Stimulated activated CD8-positive, alpha-beta memory T cell treated with anti-CD3 and anti-CD28 coated beads, Interleukin-4, amount 100 ng/mL, for 4 hours (primary cell): ENCODE measurements at places on chromosomes 5 and 9.
A peak's percentile ranks its signal among the peaks of the same experiment; 100 is the strongest.

GRCh38 chr5:152634586-152634985, 229.5 kb upstream of the NMUR2 start:
- no peak for DNase-seq

DNA sequence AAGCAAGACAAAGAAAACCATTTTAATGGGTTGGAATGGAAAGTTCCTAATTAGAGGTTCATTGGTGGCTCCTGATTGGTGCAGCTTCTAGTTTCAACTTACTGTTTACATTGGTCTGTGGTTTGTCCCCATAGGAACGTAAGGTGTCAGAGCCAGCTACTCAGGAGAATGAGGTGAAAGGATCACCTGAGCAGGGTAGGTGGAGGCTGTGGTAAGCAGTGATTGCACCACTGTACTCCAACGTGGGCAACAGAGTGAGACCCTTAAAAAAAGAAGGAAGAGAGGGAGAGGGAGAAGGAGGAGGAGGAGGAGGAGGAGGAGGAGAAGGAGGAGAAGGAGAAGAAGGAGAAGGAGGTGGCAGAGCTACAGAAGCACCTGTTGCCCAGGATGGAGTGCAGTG, 30.4 kb downstream of the KCNIP1 start:
- DNase-seq, result no peak

- no peak for DNase-seq
Observed at GRCh38 chr9:79796411-79796810, 224.6 kb downstream of the TLE4 start.

DNA sequence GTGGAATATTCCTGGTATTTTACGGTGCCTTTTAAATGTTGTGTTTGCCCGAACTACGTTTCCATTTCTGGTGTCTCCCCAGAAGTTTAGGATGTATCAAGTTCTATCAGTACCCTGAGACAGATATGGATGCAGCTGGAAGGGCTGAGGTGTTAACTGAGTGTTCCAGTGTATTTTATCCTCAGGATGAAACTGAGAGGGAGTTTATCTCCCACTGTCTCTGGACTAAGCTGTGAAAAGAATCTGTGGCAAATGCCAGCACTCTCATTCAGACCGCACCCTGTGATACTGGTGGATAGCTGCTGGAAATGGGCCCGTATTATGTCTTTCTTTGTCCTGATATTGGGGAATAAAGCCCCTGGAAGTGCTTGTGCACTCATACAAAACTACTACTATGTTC, 887.2 kb upstream of the TYRP1 start:
- DNase-seq, result no peak

- no peak for DNase-seq
Observed at GRCh38 chr5:59732806-59733205, 160.7 kb downstream of the PDE4D start.

DNA sequence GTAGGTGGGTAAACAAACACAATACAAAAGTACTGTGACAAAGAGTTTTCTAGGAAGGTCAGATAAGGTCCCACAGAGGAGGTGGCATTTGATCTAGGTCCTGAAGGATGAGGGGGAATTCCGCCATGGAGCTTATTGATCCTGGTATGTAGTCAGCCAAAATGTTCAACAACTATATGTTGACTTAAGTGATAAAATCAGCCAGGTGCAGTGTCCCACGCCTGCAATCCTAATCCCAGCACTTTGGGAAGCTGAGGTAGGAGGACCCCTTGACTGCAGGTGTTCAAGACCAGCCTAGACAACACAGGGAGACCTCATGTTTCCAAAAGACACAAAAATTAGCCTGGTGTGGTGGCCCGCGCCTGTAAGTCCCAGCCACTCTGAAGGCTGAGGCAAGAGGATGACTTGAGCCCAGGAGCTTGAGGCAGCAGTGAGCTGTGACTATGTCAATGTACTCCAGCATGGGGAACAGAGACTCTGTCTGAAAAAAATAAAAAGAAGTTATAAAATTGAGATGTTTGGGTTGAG, 46.4 kb upstream of the PLIN2 start:
- no peak for DNase-seq

- no peak for DNase-seq
Observed at GRCh38 chr9:125317704-125318103, 56.1 kb downstream of the GAPVD1 start.

DNA sequence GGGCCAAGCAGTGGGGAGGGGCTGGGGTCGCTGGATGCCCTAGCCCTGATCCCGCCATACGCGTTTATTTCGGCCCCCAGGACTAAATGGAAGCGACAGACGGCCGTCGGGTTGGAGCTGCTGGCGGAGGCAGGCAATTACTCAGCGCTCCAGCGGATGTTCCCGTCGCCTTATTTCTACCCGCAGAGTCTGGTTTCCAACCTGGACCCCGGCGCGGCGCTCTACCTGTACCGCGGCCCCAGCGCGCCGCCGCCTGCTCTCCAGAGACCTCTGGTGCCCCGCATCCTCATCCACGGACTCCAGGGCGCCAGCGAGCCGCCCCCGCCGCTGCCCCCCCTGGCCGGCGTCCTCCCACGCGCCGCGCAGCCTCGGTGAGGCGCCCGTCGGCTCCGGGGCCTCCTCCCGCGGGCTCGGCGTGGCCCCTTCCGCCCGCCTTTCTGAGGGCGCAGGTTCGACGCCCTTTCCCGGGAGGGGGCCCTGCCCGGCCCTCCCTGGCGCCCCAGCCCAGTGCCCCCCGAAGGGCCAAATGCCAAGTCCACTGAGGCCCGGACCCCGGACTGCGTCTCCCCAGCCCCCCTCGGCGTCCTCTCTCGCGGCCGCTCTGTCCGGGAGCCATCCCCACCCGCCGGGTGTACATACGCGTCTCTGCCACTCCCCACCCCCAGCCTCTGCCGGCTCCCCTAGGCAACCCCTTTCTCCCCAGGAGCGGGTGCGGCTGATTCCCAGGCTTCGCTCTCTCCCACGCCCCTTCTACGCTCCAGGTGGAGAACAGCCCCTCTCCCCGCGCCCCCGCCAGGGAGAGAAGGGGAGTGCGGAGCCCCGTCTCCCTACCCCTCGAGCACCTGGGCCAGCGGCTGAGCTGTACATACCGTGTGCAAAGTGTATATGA, 7.0 kb downstream of the BARHL1 start:
- DNase-seq, result no peak

GRCh38 chr9:129737479-129738274, 15.2 kb downstream of the PTGES start:
- DNase-seq, result peak; percentile 75

GRCh38 chr9:27497883-27498417, 26.1 kb upstream of the IFNK start:
- no peak for DNase-seq

DNA sequence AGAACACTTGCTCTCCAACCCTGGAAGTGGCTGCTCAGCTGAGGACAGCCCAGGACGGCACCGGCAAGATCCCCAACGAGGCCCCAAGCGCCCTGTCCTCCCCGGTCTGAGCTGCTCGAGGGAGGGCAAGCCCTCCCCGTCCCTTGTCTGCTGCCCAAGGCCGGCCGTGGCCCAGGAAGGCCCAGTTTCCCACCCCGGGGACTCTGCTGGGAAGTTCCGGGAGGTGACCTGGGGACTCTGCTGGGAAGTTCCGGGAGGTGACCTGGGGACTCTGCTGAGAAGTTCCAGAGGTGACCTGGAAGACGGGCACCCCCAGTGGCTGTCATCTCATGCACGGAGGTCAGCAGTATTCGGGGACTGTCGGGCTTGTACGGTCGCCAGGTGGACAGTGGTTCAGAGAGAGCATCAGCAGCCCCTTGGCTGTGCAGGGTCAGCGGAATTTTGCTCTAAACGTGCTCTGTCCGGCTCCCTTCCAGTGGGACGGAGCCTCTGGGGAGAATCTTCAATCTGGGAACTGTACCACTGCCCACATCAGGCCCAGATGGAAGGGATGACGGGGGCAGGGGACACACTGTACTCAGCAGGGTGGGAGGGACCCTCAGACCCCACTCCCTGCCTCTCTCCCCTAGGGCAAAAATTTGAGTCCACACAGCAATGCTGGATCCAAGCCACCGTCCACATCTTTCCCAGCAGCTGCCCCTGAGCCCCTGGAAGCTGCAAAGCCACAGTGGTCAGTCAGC, 7.2 kb downstream of the NACC2 start:
- DNase-seq, result no peak

DNA sequence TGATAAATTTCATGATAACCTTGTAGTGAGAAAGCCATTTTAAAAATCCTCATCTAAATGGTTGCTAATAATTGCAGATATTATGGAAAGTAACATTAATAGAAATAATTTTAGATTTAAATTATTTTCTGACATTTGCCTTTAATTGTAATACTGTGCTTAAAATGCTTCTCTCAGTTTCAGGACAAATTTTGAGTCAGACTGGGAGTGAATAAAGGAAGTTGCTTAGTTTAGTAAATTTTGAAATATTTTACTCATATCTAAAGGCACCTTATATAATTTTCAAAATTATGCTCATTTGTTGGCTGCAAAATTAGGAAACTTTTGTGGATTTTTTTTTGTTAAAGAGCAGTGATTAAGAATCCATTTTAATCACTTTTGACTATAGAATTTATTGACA, 93.8 kb downstream of the CSNK1G3 start:
- DNase-seq, result no peak

- no peak for DNase-seq
Observed at GRCh38 chr9:68978066-68978465, 35.8 kb downstream of the PRKACG start.

DNA sequence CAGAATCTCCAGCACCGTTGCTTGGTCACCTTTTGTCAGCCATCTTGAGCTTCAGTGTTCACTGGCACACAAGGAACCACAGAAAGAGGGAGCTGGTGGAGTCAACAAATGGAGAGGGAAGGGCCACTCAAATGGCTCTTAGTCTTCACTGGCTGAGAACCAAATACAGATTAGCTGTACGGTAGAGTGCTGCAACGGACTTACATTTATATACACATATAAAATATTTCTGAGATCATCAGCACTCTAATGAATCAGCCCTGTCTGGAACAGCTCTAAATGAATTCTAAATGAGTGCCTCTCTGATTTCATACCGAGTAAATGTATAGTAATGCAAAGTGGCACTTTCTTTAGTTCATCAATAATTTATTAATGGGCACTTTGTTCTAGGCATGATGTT, 24.8 kb downstream of the KCTD16 start:
- DNase-seq, result no peak

GRCh38 chr5:69010476-69010875, 83.3 kb upstream of the SLC30A5 start:
- DNase-seq, result no peak

DNA sequence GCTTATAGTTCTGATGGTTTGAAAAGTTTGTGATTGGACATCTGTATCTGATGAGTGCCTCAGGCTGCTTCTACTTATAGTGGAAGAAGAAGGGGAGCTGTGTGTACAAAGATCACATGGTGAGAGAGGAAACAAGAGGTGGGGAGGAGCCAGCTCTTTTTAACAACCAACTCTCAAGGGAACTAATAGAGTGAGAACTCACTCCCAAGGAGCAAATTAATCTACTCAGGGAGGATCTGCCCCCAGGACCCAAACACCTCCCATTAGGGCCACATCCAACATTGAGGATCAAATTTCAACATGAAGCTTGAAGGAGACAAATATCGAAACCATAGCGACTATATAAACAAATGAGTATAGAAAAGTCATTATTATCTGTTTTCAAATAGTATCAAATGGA, 64.7 kb upstream of the PRLR start:
- no peak for DNase-seq

DNA sequence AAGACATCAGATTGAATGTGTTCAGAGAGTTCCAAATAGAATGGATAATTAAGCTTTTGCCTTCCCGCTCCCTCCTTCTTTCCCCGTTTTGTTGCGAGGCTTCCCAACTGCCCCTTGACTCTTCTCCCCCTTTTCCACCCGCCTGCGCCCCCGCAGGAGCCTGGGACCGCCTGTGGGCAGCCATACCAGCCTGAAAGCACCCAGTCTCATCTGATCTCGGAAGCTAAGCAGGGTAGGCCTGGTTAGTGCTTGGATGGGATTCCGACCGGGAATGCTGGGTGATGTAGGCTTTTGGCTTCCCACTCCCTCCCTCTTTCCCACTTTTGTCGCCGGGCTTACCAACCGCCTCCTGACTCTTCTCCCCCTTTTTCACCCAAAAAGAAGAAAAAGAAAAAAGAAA, 6.8 kb upstream of the HSD17B4 start:
- DNase-seq, result no peak
